ENCODE measurements at places on chromosomes 5 and 9.
A peak's percentile ranks its signal among the peaks of the same experiment; 100 is the strongest.

GRCh38 chr9:106964822-106965525, 102.0 kb downstream of the ZNF462 start:
- no peak for DNase-seq

GRCh38 chr5:160470437-160471361, 49.0 kb downstream of the PTTG1 start:
- DNase-seq = no peak

DNA sequence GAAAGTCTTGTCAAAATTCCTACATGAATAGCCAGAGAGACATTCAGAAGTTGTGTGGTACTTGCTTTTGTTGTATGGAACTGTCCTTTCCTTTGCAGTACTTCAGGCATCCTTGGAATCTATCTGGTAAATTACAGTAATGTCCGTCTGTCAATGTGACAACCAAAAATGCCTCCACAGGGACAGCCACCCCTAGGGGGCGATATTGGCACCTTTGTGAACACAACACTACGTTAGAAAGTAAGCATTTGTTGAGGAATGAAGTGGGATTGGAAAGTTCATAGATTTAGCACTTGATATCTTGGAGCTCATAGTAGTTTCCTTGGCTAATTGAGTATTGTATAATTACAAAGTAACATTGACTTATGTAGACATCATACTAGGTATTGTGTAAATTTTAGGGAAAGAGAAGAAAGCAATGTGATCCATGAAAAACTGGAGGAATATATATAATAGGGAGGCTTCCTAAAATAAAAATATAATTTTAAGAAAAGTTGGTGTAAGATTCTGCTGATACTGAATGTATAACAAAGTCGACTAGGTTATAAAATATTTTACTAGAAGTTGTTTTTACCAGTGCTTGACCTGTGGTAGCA, 32.7 kb downstream of the TMEFF1 start:
- DNase-seq = peak; percentile 62

GRCh38 chr9:20356403-20357036, 265.8 kb downstream of the MLLT3 start:
- DNase-seq = peak; percentile 87

Measured in hepatocyte (in vitro differentiated cells).